ENCODE measurements at places on chromosomes 1 and 21.

- DNase-seq = no peak
Observed at GRCh38 chr1:198268784-198269645, 112.2 kb downstream of the NEK7 start.

GRCh38 chr21:21297211-21297610, 299.0 kb downstream of the NCAM2 start:
- DNase-seq = no peak

DNA sequence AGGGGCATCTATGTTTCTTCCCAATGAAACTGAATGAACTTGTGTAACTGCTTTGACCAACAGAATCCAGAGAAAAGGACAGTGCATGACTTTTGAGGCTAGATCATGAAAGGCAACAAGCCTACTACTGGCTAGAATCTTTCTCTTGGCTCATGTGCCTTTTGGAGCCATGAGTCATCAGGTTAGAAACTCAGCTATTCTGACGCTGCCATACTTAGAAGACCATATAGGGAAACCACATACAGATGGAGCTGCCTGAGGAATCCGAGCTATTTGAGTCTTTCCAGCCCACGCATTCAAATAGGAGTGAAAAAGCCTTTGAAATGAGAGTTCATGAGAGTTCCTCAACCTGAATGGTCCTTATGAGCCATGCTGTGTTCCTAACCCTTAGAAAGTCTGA, 738.5 kb upstream of the CHRM3 start:
- DNase-seq = no peak

GRCh38 chr1:3431266-3431665, 23.2 kb upstream of the ARHGEF16 start:
- DNase-seq = no peak

DNA sequence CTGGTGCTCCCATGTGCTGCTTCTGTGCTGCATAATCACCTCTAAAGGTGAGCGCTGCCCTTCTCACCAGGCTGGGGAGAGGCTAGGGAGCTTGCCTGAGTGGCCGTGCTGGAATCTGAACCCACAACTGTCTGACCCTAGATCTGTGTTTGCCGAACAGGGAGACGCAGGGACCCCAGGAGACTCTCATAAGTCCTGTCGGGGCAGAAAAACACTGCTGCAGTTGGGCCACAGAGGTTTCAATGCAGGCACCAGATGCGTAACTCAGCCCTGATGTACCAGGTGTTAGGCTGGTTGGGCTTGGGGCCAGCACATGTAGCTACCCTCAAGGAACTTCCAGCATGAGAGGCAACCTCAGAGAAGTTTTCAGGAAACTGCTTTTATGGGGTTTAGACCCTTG, 49.5 kb upstream of the DMRTB1 start:
- DNase-seq = no peak

DNA sequence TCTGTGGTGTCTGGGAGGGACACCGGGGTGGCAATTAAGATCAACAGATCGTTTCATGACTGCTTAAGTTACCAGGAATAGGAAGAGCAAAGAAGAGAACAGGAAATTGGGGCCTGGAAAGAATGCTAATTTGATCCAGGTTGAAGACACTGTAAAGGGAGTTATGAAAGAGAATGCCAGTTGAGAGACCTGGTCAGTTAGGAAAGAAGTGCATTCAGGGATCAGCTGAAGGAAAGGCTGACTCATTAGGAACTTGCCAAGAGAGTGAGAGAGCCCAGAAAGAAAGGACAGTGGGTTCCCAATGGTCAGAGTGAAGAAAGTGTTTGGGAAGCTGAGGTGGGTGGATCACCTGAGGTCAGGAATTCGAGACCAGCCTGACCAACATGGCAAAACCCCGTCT, 119.6 kb downstream of the UBE2U start:
- DNase-seq = no peak

DNA sequence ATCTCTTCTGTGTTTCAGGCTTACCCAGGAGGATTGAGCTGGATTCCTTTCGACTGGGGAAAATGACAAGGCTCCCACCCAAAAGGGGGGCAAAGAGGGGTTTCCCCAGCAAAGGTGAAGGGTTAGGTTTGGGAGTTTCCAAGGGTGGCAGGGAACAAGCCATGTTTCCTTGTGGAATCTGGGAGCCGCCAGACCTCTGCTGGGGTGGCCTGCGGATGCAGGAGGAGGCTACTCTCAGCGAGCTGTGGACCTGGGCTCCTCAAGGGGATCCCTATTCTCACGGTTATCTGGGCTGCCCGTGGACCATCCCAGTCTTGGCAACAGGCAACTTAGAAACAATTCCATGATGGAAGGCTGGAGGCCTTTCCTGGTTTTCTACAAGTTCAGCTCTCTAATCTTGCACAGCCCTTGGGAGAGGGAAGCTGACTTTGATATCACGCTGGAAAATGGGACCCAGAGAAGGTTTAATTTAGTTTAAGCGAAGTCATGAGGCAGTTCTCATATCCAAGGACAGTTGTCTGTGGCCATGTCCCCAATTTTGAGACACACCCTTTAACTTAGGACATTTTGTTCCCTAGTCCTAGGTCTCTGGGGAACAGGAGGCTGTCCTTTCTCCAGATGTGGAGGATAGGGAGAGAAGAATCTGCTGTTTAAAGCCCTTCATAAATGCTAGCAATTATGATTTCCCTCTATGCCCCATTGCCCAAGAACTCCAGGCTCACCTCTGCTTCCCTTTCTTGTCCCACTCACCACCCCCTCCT, 24.7 kb upstream of the STUM start:
- DNase-seq = no peak

- DNase-seq = no peak
Observed at GRCh38 chr1:177315261-177315660, 144.5 kb downstream of the BRINP2 start.

- DNase-seq = no peak
Observed at GRCh38 chr1:60130703-60131102, 57.1 kb upstream of the C1orf87 start.

DNA sequence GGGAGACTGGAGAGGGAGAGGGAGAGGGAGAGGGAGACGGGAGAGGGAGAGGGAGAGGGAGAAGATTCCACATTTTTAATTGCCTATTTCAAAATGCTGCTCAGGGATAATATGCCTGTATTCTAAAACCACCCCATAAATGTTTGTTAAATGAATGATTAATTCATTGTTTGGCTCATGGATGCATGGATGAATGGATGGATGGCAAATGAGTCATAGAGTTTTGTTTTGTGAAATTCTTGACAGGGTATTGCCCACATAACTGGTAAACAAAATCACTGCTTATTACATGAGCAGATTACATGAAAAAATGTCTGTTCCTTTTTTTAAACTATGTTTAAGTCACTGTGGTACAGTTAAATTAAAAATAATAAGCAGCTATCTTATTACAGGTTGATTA, 220.4 kb downstream of the ZP4 start:
- no peak for DNase-seq

GRCh38 chr21:29323189-29323588, 24.5 kb downstream of the BACH1 start:
- DNase-seq = no peak

DNA sequence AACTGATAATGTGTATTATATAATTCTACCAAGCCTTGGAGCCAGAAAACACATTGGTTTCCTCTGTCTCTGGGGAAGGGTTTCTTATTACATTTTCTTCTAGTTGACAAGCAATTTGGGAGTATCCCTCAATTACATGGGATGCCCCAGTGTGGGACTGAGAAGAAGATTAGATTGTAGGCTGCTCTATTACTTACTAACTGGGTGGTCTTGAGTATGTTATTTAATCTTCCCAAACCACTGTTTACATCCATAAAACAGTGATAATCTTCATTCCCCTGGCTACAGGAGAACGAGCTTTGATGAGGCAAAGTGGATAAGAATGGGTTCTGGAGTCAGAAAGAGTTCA, 105.8 kb downstream of the TSEN15 start:
- no peak for DNase-seq

DNA sequence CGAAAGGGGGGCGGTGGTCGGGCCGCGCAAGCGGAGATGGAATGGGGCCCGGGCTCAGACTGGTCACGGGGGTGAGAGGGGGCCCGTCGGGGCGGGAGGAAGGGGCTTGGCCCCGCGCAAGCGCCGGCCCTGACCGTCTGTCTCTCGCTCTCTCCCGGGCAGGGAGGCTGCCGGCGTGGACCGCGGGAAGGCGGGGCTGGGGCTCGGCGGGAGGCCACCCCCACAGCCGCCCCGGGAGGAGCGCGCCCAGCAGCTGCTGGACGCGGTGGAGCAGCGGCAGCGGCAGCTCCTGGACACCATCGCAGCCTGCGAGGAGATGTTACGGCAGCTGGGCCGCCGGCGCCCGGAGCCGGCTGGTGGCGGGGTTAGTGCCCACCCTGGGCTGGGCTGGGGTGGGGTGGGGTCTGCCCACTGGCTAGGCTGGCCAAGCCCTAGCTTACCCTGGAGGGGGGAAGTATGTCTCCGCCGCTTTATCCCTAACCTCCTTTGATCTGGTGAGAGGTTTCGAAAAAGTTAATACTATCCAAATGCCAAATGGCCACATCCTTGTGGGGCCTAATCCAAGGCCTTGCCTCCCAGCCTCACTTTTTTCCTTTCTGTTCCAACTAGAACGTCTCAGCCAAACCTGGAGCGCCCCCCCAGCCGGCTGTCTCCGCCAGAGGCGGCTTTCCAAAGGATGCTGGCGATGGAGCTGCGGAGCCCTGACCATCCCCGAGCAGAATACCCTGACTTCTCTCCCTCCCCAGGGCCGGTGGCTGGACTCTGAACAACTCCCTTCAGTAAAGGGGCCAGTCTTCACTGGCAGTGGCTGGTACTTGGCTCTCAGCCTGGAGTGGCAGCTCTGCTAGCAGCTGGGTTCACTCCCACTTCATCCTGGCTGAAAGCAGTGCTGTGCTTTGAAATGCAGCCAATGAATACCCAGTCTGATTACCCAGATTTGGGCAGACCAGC, 636 bp upstream of the YRDC start:
- DNase-seq = no peak

DNA sequence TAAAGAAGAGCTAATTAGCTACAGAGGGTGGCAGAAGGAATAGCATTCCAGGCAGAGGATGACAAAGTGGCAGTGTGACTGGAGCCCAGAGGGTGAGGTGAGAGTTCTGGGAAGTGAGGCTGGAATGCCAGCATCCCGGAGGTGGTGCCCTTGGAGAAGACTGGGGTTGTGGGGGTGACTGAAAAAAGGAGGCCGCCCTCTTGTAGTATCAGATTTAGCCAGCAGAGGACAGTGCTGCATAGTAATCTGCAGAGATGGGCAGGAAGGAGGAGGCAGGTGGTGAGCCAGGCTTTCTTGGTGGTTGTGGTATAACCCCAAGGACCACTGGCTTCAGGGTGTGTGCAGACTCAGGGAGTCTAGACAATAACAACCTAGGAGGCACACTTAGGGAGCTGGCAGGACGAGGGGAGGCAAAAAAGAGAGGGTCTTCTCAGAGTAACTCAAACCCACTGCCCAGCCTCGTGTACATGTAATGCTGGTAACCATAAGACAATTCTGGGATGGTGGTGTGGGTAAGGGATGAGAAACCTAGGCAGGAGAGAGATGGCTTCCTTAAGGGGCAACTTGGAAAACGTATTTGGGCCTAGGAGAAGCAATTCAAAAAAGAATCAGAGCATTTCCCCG, 30.5 kb downstream of the MROH7 start:
- DNase-seq = peak; percentile 84

GRCh38 chr1:193437785-193438184, 251.4 kb upstream of the B3GALT2 start:
- no peak for DNase-seq

All from activated CD8-positive, alpha-beta memory T cell treated with anti-CD3 and anti-CD28 coated beads, Interleukin-2, amount 50 U/mL, for 48 hours (primary cell).